Activated T-cell treated with anti-CD3 and anti-CD28 coated beads, Interleukin-2, amount 50 U/mL, for 72 hours (primary cell): ENCODE measurements at places on chromosomes 6 and 20. TPM values are rescaled to one million over a fixed set of nuclear protein-coding genes. Genes with fewer than 3 reads are reported as not detected.

DNA sequence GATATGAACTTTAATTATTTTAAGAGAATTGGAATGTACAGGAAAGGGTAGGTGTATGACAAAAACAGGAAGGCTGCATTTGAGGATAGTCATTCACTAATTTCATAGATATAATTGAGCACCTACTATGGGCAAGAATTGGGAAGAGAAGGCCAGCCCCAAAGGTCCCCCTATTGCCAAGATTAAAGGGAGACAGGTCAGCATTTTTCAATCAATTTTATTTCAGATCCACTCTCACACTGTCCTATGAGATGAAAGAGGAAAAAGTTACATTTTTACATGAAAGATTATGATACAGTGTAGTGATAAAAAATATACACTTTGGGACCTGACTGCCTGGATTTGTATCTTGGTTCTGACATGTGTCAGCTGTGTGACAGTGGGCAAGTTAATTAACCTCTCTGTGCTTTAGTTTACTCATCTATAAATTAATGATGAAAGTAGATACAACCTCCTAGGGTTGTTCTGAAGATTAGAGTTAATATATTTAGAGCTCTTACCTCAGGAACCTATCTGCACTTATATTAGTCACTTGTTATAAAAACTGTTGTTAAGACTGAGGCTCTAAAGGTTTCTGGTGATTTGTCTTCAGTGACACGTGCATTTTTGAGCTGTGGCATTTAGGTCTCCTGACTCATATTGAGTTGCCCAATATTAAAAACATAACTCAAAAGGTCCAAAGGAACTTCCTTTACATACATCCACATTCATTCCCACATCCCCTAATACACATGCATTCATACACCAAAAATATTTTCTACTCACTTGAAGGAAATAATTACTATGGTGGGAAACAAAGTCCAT lies 45.7 kb downstream of the SCGN start:
- H3K4me3 ChIP-seq, result no peak overlapping the region
- no peak for DNase-seq
- no peaks in the 10 kb centered on the region for H3K4me1 ChIP-seq
- H3K27ac ChIP-seq, result no peak overlapping the region

The IPCEF1 gene
- 17.6 TPM for total RNA-seq

- H3K27ac ChIP-seq, result no peak overlapping the region
- H3K36me3 ChIP-seq, result no peaks in the 10 kb centered on the region
- H3K27me3 ChIP-seq, result no peaks in the 10 kb centered on the region
- DNase-seq, result no peak
- peaks cover 13% of the 10 kb centered on the region for H3K4me1 ChIP-seq
These were observed 183.5 kb downstream of the DST start for GRCh38 chr6:56459030-56459805.

The TLDC2 gene
- not detected for total RNA-seq

DNA sequence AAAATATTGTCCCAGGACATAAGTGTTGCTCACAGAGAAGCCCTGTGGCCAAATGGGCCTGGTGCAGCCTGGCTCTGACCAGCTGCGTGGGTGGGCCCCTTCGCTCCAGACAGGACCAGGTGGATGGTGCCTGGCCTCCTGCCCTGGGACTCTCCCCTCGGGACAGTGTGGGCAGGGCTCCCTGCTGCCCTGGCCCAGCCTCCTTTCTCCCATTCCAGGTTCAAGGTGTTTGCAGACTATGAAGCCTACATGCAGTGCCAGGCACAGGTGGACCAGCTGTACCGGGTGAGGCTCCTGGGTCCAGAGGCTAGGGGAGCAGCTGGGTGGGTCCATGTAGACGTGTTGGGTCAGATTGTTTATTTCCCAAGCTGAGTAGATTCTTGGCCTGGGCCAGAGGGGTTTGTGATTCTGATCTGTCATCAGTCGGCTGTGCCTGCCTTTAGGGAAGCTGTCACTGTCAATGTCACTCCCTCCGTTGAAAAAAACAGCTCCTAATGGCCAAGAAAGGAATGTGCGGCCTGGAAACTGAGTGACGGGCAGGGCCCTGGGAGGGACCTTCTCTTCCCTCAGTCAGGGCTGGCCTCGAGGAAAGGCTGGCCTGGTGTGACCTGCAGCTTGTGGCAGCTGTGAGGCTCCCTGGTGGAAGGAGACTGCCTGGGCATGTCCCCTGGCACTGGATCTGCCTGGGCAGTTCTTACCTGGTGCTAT lies 47.7 kb downstream of the PYGB start:
- H3K4me3 ChIP-seq, result no peak overlapping the region
- DNase-seq, result no peak
- no peak overlapping the region for H3K27ac ChIP-seq
- no peaks in the 10 kb centered on the region for H3K4me1 ChIP-seq

GRCh38 chr6:31400467-31401289 lies 2.7 kb upstream of the MICA start:
- peak overlapping the region; percentile 90 for H3K4me3 ChIP-seq
- peak; percentile 45 for DNase-seq
- no peaks in the 10 kb centered on the region for H3K36me3 ChIP-seq
- H3K4me1 ChIP-seq, result peaks cover 69% of the 10 kb centered on the region
- H3K27ac ChIP-seq, result peak overlapping the region; percentile 87
- peaks cover 9% of the 10 kb centered on the region for H3K27me3 ChIP-seq

- no peak for DNase-seq
- H3K4me3 ChIP-seq, result no peak overlapping the region
- H3K27me3 ChIP-seq, result no peaks in the 10 kb centered on the region
- H3K27ac ChIP-seq, result no peak overlapping the region
These were observed 84.6 kb downstream of the PTPN1 start for GRCh38 chr20:50594591-50595432.

The ZFAND3 gene
- total RNA-seq, result 114 TPM

DNA sequence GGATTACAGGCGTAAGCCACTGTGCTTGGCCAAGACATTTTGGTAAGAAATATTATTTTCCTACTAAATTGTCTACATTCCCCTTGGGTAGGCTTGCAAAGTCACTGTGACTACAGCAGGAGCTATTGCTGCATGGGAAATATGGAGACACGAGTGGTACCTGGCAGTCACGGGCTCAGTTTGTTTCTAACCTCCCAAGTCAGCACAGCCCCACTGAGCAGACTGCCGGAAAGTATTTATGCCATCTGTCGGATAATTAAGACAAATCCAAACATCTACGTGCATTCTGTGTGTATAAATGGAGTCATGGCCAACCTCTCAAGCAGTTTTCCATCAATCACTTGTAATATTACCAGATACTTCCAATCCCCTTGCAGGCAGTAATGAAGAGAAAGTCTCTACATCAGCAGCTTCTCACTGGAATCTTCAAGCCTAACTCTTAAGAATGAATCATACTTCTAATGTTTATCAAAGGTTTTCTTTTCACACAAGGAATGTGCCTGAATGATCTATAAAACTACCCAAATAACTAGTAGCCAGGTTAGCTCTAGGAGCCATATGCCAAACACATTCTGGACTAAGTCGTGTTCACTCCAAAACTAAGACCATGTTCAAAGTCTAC lies 20.1 kb downstream of the PSMB1 start:
- DNase-seq, result no peak
- H3K4me1 ChIP-seq, result no peaks in the 10 kb centered on the region
- peaks cover 7% of the 10 kb centered on the region for H3K36me3 ChIP-seq
- H3K27ac ChIP-seq, result peak overlapping the region; percentile 3
- H3K4me3 ChIP-seq, result no peak overlapping the region

The GNMT gene
- total RNA-seq, result 0.69 TPM

DNA sequence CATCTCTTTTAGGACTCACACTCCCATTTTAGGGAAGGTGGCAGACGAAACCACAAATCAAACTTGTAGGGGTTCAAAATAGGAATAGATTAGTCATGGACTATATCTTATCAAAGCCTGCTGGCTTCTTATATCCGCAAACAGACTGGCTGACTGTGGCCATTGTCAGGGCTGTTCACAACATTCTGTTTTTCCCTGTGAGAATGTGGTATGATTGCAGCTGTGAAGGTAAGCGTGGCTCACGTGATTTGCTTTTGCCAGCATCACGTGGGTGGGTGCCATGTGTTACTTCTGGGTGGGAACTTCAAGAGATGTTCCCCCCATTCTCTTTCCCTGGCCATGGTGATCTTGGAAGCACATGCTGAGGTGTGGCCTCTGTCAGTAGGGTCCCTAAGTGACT lies 5.9 kb downstream of the IP6K3 start:
- no peak overlapping the region for H3K27ac ChIP-seq
- peaks cover 4% of the 10 kb centered on the region for H3K4me1 ChIP-seq
- peaks cover 16% of the 10 kb centered on the region for H3K27me3 ChIP-seq

DNA sequence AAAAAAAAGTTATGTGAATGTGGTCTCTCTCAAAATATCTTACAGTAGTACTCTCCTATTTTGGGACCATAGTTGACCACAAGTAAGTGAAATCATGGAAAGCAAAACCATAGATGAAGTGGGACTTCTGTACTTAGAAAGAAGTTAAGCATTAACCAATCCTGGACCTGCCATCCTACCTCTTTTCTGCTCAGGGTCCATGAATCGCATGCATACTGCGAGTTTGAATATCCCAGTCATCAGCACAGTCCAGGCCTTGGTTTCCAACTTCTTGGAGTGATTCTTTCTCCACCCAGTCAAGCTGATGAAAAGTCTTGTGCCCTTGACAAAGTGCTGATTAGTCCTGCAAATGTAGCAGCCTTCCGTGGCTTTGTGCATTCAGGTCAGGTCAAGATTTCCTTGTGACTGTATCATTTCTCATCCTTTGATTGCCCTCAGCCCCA lies 46.0 kb downstream of the RNF217 start:
- H3K36me3 ChIP-seq, result peaks cover 3% of the 10 kb centered on the region
- peaks cover 16% of the 10 kb centered on the region for H3K27me3 ChIP-seq
- no peak overlapping the region for H3K27ac ChIP-seq
- DNase-seq, result no peak
- no peak overlapping the region for H3K4me3 ChIP-seq
- peaks cover 5% of the 10 kb centered on the region for H3K4me1 ChIP-seq

The CYB5R4 gene
- total RNA-seq, result 32.0 TPM
